ENCODE measurements at places on chromosomes 11 and 22.
A peak's percentile ranks its signal among the peaks of the same experiment; 100 is the strongest.

GRCh38 chr11:1348146-1348795 is 38.8 kb upstream of the TOLLIP start:
- DNase-seq, result no peak

DNA sequence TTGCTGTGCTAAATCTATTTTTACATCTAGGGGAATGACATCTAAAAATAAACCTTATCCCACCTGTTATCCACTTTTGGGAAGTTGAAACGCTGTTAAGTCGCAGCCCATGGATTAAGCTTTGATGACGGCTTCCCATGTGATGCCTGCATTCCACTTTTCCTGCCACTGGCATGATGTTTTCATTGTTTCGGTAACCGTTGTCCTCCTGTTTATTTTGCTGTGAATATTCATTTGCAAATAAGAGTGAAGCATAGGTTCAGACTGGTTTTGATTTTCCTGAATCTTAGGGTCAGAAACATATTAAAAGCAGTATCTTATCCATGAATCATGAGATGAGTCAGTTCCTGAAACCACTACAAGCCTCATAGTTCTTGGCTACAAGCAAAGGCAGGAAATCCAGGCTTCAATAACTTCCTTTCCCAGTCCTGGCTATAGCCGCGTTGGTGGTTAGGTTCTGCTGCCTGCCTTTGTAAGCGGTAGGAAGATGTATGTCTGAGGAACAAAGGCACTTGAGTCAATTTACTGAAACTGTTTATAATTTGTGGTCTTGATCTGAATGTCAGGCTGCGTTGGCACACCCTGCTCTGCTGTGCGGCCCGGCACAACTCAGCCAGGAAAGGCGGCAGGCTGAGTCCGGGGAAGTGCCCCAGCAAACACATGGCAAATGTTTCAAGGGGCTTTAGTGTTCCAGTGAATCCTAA is 19.4 kb downstream of the TEAD1 start:
- peak; percentile 67 for DNase-seq

DNA sequence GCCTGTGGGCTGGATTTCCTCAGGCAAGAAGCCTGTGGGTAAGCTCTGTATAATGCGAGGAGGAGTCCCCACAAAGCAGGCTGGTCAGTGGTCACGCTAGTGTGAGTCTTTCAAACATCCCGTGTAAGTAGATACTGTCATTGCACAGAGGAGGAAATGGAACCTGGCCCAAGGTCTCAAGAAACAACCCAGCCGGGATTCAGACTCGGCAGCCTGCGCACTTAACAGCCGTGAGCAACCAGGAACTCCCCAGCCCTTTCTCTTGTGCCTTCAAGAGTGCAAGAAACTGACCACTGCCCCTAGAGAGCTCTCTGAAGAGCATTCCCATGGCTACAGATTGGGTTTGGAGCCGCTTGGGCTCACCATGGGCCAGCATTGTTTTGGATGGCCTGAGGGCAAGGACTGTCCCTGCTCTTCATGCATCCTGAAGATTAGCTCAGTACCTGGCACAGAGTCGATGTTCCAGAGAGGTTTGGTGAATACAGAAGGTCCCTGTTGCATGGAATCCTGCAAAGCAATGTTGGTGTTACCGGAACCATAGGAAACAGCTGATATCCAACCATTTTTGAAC is 6.0 kb downstream of the MPST start:
- no peak for DNase-seq

- DNase-seq, result no peak
Observed at GRCh38 chr22:28351476-28351875, 328.2 kb downstream of the TTC28 start.

DNA sequence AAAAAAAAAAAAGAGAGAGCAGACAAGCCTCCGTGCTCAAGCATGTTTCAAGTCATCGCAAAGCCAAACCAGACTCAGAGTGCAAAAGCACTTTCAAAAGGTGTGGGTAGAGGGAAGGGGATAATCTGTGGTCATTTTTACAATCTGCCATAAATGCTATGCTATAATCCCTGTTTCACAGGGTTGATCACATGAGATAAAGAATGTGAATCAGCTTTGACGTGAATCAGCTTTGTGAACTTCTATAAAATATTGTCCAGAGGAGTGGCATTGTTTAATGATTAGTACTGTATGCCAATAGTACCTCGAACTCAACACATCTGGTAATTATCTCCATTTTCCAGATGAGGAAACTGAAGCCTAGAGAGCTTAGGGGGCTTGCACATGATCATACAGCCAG is 20.0 kb upstream of the POLD3 start:
- no peak for DNase-seq

GRCh38 chr22:19043121-19044085 is 78.8 kb downstream of the DGCR2 start:
- DNase-seq, result no peak

- DNase-seq, result no peak
Observed at GRCh38 chr11:63527667-63528066, 8.9 kb upstream of the PLAAT4 start.

DNA sequence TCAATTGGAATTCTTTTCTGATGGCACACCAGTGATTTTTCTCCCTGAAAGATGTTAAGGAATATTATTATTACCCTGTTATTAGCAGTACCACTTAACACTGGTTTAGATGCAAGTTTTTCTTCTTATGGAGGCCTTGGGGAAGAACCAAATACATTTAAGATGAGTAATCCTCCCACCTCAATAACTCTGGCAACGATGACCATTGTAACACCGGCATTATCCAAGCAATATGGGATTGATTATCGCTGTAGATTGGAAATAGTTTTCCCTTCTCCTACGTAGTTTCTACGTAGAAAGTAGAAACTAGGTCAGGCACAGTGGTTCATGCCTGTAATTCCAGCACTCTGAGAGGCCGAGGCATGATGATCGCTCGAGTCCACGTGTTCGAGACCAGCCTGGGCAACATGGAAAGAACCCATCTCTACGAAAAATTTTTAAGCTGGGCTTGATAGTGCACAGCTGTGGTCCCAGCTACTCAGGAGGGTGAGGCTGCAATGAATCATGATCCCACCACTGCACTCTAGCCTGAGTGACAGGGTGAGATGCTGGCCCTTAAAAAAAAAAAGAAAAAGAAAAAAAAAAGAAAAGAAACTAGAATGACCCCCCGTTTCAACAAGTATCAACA is 45.5 kb downstream of the PACSIN2 start:
- no peak for DNase-seq

DNA sequence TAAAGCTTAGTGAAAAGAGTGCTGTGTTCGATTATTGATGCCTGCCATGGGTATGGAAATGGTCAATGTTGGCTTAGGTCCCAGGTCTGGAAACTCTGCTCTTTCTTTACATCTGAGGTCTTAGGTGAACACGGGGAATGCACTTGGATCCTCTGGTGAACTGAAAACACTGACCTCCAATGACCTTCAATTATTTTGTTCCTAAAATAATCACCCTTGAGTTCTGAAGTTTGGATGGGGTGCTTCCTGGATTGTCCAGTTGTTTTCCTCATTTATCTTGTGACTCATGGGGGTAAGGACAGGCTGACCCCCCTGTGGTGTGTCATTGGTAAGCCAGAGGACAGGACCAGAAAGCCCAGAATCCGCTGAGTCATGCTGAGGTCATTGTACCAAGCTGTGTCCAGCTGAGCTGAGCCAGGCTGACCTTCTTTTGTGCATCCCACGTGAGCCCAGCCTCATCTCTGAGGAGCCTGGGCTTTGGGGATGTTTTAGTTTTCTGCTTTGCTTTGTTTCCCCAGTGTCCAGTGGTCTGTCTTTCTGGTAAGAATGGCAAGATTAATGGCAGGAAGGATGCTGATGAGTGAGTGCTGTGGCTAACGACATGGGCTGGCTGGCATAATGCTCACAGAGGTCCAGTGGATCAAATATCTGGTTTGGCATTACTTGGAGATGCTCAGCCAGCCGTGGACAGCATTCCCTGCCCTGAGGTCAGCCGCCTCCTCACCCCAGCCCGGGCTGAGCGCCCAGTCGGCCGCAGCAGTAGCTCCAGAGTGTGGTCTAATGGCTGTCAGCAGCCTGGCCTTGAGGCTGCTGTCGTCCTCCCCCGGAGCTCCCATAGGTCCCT is 35.6 kb downstream of the AMPD3 start:
- DNase-seq, result peak; percentile 73

- DNase-seq, result no peak
Observed at GRCh38 chr11:44531116-44531504, 34.4 kb upstream of the CD82 start.

- DNase-seq, result no peak
Observed at GRCh38 chr11:118530180-118530682, 761 bp upstream of the TMEM25 start.

- no peak for DNase-seq
Observed at GRCh38 chr11:117019871-117020270, 78.4 kb downstream of the SIK3 start.

DNA sequence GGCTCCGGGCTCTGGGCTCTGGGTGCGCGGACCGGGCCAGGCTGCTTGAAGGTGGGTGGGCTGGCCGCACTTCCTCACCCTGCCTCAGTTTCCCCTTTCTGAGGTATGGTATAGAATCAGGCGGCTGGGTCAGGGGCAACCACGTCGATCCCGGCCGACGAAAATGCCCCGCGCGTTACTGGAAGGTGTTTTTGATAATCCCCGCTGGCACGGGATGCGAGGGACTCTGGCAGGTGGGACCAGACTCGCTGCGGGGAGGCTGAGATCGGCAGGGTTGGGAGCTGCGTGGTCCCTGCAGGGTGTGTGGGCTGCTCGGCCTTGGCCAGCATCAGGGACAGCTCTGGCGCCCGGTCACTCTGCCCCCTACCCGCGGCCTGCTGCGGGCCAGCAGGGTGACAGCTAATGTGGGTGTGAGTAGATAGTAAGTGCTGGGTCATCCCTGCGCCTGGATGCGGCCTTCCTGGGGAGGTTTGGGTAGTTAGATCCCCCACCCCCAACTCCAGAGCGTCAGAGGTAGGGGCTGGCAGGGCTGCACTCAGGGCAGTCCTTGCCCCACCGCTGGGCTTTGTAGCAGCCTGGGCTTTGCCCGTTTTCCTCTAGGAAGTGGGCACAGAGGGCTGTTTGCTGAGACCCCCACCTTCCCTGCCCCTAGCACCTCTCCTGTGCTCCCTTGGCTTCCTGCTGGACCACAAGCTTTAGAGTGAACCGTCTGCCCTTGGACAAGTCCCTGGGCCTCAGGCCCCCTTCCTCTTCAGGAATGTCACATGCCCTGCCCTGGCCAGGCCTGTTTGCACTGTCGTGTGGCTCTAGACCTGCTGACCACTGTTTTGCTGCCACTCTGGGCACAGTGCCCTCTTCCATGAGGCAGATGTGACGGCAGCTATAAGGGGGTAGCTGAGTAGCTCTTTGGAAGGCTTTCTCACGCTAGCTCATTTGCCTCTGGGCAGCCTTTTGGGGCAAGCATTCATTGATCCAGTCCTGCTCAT is 579 bp downstream of the TANGO2 start:
- DNase-seq, result peak; percentile 84

DNA sequence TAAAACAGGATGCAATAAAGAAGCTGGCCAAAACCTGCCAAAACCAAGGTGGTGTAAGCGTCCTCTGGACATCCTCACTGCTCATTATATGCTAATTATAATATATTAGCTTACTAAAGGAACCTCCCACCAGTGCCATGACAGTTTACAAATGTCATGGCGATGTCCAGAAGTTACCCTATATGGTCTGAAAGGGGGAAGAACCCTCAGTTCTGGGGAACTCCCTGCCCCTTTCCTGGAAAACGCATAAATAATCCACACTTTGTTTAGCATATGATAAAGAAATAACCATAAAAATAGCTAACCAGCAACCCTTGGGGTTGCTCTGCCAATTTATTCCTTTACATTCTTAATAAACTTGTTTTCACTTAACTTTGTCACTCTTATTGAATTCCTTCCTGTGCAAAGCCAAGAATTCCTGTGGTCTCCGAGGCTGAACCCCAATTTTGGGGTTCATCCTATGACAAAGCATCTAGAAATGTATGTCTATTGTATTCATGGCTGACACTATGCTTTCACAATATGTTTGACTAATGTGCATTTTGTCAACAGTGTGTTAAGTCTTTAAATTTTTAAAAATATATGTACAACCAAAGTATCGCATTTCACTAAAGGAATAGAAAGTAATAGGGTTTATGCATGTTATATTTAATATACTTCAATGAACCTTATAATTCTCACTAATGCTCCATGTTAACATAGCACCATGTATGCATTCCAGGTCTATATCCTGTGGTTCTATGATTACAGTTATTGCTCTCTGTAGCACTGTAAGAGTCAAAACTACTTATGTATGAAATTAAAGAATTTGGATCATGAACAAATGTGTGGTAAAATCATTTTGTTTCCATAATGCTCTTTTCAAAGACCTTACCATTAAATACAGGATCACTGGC is 25.1 kb downstream of the LGR4 start:
- DNase-seq, result no peak

DNA sequence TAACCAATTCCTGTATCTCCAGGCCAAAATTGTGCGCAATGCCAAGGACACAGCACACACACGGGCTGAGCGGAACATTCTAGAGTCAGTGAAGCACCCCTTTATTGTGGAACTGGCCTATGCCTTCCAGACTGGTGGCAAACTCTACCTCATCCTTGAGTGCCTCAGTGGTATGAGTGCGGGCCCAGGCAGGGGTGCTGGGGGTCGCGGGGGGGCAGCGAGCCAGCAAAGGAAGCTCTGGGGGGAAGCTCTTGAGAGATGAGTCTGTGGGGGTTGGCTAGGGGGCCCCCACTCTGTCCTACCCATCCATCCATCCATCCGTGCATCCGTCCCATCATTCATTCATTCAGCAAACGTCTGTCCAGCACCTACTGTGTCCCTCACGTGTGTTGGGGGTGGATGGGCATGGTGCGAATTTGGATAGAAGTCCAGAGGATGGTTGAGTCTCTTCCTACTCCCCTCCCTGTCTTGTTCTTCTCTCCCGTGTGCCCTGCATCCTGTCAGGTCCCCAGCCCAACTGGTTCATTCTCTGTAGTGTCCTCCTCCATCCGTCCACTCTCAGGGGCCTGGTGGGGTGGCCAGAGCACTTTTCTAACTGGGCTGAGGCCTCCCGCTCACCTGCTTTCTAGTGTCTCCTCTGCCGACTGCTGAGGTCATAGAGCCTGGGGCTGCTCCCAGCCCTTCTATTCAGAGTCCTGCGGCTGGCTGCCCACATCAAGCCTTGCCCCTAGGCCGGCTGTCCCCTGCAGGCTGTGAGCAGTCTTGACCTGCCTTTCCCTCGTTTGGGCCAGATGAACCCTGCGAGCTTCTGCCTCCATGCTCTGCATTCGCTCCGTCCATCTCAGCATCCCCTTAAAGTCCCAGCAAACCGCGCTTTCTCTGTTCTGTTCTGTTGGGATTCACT is 3.3 kb downstream of the RPS6KB2 start:
- DNase-seq, result no peak

- peak; percentile 69 for DNase-seq
Observed at GRCh38 chr11:105189581-105189980, 50.0 kb upstream of the CARD18 start.

DNA sequence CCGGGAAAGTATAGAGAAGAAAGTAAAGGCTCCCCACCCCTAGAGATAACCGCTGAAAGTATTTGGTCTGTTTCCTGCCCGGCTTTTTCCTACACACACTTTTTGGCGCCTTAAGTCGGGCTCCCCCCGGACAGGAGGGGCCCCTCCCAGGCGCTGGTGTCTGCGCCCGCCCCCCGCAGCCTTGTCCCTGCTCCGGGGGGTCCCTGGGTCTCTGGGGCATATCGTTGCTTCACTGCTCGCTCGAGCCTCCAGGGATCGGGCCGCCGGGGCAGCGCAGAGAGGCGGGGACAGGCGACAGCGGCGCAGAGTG is 928 bp upstream of the CRACR2B start:
- no peak for DNase-seq

GRCh38 chr22:49307870-49308269 is 519.8 kb downstream of the BRD1 start:
- no peak for DNase-seq

- no peak for DNase-seq
Observed at GRCh38 chr11:131965504-131965903, 595.1 kb downstream of the NTM start.

GRCh38 chr22:39214383-39215069 is 30.3 kb downstream of the PDGFB start:
- DNase-seq, result no peak

- DNase-seq, result peak; percentile 16
Observed at GRCh38 chr11:11992257-11993212, 15.9 kb downstream of the DKK3 start.
